ENCODE measurements at places on chromosomes 1 and 21.

DNA sequence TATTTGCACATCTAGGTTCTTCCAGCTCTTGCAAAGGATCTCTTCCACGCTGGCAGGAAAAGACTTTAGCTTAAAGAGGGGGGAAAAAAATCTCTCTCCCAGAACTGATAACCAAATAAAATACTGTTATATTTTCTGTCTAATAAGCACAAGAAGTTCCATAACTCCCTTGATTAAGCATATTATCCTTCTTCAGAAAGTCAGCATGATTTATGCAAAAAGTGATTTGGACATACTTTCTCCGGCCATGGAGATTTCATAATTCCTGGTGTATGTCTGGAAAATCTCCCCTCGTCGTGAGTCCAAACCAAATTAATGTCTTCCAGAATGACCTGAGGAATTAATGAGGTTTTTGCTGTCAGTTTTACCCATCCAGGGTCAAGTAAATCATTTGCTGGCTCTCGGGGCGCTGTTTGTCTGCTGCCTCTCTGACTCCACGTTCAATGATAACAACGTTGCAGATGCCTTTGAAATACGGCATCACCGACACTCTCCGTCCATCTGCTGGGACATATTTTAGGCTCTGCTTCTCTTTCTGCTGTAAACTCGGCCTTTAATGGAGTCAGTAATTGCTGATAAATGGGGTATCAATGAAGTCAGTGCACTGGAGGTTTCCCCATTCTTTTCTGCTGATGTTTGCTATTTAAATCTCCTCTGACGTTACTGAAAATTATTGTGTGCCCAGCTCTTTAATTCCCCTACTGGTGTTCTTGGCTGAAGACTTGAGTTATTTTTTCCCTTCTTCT lies 112.9 kb downstream of the HLX start:
- no peak for DNase-seq

DNA sequence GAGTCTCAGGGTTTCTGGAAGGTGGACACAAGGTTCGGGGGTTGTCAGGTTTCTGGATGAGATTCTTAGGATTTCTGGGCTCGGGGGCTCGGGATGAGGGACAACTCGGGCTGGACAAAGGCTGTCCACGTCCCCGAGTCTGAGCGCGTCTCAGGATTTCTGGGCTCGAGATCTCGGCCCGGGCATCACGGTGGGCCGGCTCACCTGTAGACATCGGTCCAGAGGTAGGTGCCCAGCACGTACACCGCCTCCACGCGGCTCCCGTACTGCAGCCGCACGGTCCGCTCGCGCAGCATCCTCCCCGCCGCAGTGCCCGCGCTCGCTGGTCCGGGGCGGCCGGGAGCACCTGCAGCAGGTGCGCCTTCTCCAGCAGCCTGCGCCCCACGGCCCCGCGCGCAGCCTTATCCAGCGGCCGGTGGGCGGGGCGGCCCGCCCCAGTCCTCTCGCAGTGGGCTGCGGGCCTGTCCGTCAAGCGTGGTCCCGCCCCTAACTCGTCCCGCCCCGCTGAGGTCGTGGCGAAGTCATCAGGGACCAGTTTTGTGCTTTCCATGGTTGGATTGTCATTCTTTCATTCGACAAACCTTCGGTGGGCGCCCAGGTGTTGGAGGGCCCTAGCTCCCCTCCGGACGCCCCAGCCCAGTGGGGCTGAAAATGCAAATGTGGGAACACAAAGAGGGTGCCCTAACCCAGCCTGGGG lies at the start of gene PADI2:
Gene PADI2 (minus strand): TSS at position 376 of the 697 bp plus-strand sequence. CDS start 80 bp downstream, at position 296.
- peak; percentile 75 for DNase-seq

GRCh38 chr1:77832901-77833300 lies 53.5 kb downstream of the MIGA1 start:
- DNase-seq, result no peak

GRCh38 chr1:81044708-81045107 lies 756.0 kb upstream of the ADGRL2 start:
- DNase-seq, result no peak

DNA sequence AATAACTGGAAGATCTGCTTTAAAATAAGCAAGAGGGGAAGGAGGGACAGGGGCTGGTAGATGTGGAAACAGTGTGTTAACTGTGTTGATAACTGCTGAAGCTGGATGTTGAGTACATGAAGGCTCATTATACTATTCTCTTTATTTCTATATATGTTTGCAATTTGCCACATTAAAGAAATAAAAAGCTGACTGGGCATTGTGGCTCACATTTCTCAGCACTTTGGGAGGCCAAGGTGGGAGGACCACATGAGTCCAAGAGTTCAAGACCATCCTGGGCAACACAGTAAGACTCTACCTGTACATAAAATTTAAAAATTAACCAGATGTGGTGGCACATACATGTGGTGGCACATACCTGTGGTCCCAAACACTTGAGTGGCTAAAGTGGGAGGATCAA lies 6.7 kb downstream of the ASH1L start:
- DNase-seq, result no peak

- no peak for DNase-seq
Observed at GRCh38 chr1:115912116-115912515, 64.2 kb upstream of the SLC22A15 start.

GRCh38 chr1:91700332-91700731 lies 185.6 kb downstream of the TGFBR3 start:
- no peak for DNase-seq

- DNase-seq, result no peak
Observed at GRCh38 chr1:221336126-221336525, 405.8 kb downstream of the DUSP10 start.
